ENCODE measurements at places on chromosomes 2 and 18.

DNA sequence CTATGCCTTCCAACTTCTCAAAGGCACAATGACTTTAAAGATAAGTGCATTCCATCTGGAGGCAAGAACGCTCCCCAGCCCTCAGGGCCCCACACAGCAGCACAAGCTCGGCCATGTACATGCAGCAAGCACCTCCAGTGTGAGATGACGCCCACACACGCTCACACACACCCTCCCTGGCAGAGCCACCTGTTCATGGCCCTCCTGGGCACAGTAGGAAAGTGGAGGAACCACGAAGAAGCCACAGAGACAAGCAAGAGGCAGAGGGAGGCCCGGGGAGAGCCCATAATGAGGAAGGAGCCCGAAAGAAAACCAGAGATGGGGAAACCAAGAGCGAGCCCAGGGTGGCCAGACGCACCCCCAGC lies 21.7 kb downstream of the BIN1 start:
- DNase-seq = no peak

GRCh38 chr2:203062126-203062525 lies 47.5 kb downstream of the NBEAL1 start:
- no peak for DNase-seq

DNA sequence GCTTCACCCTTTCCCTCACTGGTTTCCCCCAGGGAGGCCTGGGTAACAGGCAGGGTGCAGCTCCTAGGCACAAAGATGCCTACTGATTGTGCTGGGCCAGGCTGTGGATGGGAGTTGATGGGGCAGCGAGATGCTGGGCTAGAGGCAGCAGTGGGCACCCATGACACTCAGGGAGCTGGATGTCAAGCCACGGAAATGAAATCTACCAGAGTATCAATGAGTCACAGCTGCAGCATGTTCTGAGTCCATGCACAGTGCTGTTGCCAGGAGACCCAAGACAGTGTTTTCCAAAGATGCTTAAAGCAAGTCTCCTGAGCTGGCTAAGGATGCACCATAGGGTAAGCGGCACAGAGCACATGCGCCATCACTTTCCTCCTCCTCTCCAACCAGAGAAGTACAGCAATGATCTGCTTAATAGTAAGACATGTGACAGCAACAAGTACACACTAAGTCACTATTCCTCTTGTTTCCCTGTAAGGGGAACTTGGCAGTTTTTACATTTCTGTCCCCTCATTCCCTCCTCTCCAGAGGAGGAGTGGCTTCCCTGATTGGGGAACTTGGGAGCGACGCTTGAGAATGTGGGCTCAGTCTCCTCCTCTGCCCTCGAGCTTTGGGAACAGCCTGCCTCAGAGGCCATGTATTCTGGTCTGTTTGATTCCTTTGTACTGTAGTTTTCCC lies 57.2 kb downstream of the CDC42EP3 start:
- no peak for DNase-seq

DNA sequence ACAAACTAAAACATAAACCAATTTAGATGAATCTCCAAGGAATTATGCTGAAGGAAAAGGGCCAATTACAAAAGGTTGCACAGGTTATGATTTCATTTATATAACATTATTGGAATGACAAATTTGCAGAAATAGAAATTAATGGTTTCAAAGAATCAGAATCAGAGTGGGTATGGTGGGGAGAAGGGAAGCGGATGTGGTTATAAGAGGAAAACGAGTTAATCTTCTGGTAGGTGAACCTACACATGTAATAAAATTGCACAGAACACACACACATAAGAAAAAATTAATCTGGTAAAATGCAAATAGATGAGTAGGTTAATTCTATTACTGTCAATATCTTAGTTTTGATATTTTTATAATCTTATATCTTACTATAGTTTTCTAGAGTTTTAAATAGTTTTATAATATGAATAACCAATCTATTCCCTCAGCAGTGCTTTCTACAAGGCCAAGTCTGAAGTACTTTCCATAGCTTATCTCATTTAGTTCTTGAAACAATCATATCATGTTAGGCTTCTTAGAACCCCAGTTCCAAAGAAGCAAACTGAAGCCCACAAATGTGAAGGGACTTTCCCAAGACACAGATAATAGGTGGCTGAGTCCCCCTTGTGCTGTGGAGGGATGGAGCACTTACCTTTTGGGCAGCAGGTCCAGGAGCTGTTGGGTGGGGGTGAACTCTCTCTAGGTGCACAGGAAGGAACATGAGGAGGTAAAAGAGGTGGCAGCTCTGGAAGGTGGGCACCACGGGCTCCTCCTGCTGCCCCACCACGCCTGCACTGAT lies 31.5 kb downstream of the ZNF519 start:
- no peak for DNase-seq

- no peak for DNase-seq
Measured at GRCh38 chr2:97005353-97005752, 19.0 kb upstream of the FAM178B start.

- DNase-seq = no peak
Measured at GRCh38 chr2:67564076-67564475, 166.9 kb downstream of the ETAA1 start.

DNA sequence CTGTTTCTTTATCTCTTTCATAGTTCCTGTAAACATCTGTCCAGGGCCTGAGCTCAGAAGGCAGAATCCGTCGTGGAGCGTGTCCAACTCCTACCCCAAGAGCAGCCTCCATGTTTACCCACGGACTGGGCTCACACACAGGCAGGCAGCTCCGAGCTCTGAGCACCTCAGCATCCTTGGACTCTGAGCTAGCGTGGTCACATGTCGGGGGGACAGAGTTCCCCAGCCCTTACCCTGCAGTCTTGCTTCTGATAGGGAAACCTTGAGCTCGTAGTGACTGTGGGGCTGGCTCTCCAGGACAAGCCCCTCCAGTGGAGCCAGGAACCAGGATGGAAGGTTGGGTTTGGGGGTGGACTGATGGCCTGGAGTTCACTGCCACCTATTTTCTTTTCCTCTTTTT lies 15.1 kb upstream of the ST3GAL5 start:
- DNase-seq = no peak

DNA sequence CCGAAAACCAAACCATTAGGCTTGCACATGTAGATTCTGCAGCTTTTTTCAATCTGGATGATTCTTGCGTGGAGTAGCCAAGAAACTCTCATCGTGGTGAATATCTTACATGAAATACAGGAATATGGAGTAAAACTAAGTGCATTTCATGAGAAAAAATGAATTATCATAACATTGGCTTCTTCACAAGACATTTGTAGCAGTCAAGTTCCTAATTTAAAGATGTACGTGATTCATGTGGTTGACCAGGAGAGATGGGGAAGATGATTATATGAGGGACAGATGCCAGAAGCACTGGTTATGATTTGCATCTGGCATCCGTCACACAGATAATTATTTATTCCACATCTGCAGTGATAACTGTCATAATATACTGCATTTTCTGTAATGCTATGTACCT lies 90.4 kb downstream of the ANTXR1 start:
- no peak for DNase-seq

- no peak for DNase-seq
Measured at GRCh38 chr2:111678161-111678560, 205.8 kb downstream of the ANAPC1 start.

- DNase-seq = no peak
Measured at GRCh38 chr2:108909275-108909823, 79.7 kb downstream of the EDAR start.

Data from T47D (cell line).